ENCODE measurements at places on chromosomes 13 and 19.

- no peak for DNase-seq
Measured at GRCh38 chr19:38519988-38520387, 86.5 kb downstream of the RYR1 start.

DNA sequence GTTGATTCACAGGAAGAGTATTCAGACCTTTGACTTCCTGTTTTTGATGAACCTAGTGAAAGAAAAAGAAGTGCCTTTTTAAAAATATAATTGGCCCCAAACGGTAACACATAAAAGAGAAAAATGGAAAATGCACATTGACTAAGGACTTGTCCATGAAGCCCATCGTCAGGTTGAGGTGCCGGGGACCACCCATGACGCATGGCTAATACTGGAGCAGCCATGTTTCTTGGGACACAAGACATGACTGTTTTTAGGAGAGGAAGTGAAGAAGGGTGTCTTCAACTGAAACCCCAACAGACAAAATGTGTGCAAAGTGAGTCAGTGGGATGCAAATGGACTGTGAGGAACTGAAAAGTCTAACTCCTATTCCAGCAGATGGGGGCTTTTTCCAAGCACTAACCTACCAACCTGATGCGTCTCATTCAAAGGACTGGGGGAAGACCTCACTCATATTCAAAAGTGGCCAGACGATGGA, 459.4 kb downstream of the FOXO1 start:
- DNase-seq = no peak

GRCh38 chr19:38634757-38635482, 12.5 kb upstream of the ACTN4 start:
- peak; percentile 77 for DNase-seq

DNA sequence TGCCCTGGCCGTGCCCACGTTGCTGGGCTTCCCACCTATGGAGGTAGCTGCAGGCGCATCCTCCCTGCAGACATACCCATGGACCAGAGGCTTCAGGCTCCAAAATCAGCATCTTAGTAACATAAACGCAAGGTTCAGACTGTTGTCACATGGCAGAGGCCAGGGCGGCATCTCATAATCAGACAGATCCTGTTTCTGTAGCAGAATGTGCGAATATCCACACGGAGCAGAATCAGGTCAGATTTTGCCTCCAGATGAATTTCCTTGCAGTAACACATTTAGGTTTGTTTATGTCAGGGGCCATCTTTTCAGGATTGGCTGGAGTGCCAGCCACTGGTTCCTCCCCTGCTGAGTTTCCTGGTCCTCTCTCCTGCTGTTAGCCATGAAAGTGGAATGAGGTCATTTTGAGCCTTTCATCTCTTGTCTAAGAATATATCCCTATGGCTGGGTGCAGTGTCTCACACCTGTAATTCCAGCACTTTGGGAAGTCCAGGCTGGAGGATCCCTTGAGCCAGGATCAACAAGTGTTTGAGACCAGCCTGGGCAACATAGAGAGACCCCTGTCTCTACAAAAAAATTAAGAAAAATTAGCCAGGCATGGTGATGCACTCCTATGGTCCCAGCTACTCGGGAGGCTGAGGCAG, 20.5 kb downstream of the SMARCA4 start:
- DNase-seq = no peak

- DNase-seq = no peak
Measured at GRCh38 chr19:44628793-44629192, 14.9 kb upstream of the PVR start.

DNA sequence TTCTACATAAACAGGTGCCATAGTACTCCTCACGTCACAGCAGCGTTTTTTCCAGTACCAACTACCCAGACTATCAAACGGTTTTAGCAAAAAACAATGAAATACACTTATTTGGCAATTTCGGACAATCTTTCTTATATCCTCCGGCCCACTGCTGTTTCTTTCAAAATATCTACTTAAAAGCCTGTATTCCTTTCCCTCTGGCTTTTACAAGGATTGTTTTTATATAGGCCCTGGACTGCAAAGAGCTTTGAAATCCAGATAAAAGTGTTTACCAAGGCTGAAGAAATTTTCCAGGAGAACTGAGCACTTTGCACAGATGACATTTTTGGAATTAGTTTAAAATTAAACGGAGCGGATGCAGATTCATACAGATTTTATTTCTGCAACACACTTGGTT, 255.9 kb upstream of the STARD13 start:
- no peak for DNase-seq

GRCh38 chr19:19259741-19260140, 13.4 kb downstream of the TM6SF2 start:
- DNase-seq = no peak

GRCh38 chr13:92806215-92806614, 420.4 kb upstream of the GPC6 start:
- no peak for DNase-seq

GRCh38 chr13:99228737-99229691, 28.4 kb downstream of the UBAC2 start:
- no peak for DNase-seq

DNA sequence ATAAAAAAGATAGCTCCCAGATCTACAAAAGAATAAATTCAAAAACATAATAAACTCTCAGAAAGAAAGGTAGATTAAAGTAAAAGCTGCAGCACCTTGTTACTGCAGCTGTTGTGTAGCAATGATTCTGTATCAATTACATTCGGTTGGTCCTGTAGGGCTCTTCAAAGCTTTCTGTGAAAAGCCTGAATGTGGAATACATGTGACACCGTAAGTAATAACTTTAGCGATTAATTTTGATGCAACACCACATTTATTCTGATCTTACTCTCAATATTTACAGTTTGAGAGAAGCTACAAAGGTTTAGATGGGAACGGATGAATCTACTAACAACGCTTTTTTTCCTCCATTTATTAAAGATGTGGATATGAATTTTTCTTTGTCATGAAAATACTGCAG, 279.2 kb downstream of the DACH1 start:
- DNase-seq = no peak

- no peak for DNase-seq
Measured at GRCh38 chr13:66415444-66415843, 814.7 kb downstream of the PCDH9 start.

GRCh38 chr13:99344610-99345208, 37.5 kb upstream of the GPR183 start:
- no peak for DNase-seq
